ENCODE measurements at places on chromosomes 4 and X.

DNA sequence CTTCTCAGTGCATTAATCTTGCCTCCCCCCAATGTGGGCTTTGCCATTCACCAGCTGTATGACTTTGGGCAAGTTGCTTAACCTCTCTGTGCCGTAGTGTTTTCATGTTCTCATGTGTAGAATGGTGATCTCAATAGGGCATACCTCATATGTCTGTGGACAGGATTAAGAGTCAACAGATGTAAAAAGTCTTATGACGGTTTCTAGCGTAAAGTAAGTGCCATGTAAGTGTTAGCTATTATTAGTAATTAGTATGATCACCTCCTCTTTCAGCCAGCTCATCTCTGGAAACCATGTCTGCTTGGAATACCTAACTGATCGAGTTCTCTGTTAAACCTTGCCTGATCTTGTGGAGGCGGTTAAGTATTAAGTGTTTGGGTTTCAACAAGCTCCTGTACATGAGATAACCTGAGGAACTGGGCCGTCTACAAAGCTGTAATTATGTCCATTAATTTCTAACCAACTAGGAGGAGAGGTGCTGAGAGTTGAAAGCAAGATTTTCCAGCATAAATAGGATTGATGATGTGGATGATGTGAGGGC lies 66.3 kb downstream of the TSC22D3 start:
- no peak for DNase-seq

- no peak for DNase-seq
Measured at GRCh38 chr4:6710282-6710681, 617 bp upstream of the MRFAP1L1 start.

GRCh38 chrX:100379388-100379986 lies 30.6 kb downstream of the PCDH19 start:
- no peak for DNase-seq

DNA sequence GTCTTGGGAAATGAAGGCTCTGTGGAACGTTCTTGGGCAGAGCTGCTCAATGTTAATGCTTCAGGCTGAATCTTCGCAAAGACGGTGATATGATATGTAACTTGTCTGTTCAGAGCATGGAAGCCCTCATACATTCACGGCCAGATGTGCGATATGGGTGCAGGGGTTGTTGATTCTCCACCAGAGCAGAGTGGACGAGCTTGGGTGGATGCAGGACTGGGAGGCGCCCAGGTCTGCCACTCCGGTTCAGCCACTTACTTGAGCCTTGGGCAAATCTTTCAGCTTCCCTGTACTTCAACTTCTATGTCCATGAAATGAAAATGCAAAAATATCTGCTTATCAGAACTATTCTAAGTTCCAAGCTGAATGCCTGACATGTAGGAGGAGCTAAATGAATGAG lies 47.4 kb upstream of the MND1 start:
- no peak for DNase-seq

DNA sequence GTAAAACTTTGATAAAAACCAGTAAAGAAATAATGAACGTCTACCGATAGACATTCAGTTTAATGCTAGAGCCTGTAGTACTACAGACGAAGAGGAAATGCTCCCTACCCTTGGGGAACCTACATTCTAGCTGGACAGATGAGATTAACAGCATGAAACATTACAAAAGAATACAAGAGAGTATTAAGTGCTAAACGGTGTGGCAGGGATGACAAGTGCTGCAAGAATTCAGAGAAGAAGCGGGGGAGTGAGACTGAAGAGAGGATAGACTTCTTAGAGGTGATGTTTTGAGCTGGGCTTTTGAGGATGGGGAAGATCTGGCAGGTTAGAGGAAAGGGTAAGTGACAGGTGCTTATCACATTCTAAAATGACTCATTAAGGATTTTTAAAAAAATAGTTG lies 52.6 kb upstream of the ESX1 start:
- DNase-seq = no peak

DNA sequence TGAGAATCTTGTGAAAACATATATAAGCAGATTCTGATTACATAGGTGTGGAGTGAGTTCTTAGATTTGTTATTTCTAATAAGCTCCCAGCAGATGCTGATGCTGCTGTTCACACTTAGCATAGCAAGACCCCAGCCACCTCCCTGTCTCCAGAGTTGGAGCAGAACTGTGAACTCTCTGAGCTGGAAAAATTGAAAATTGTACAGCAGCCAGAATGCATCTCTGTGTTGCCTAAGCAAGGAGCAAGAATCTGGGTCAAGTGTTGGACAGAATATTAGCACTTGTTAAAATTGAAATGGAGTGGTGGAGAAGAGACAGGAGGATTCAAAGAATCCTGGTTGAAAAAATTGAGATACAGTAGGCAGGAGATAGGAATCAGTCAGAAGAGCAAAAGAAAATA lies 146.6 kb upstream of the FAM47C start:
- no peak for DNase-seq

DNA sequence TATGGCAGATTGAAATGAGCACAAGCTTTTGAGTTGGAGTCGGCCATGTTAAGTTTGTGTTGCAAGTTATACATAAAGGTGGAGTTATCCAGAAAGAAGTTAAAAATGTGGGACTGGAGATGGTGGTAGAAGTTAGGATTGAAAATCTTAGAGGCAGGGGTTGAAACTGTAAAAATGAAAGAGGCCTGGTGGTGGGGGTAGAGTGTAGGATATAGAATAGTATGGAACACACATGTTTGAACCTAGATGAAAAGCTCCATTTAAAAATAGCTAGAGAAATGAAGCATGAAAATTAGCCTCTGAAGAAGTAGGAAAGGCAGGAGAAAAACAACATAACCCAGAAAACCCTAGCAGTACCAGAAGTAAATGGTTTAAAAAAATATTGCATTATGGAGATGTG lies 131.8 kb upstream of the ENPEP start:
- no peak for DNase-seq

GRCh38 chrX:153877571-153878261 lies 8.3 kb downstream of the L1CAM start:
- no peak for DNase-seq

GRCh38 chr4:2792396-2792710 lies 532 bp upstream of the SH3BP2 start:
- DNase-seq = no peak

- no peak for DNase-seq
Measured at GRCh38 chrX:42837747-42838146, 59.8 kb upstream of the PPP1R2C start.

- DNase-seq = no peak
Measured at GRCh38 chrX:57607295-57608187, 15.7 kb downstream of the ZXDB start.

DNA sequence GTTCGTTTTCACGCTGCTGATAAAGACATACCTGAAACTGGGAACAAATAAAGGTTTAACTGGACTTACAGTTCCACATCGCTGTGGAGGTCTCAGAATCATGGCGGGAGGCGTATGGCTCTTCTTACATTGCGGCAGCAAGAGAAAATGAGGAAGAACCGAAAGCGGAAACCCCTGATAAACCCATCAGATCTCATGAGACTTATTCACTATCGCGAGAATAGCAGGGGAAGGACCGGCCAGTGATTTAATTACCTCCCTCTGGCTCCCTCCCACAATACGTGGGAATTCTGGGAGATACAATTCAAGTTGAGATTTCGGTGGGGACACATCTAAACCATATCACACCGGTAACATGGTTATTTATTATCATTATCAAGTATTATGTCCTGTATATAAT lies 2204.5 kb downstream of the ARAP2 start:
- DNase-seq = no peak

- DNase-seq = no peak
Measured at GRCh38 chr4:158462611-158463010, 59.1 kb upstream of the RXFP1 start.

GRCh38 chrX:65755786-65756185 lies 88.3 kb downstream of the MSN start:
- DNase-seq = no peak

DNA sequence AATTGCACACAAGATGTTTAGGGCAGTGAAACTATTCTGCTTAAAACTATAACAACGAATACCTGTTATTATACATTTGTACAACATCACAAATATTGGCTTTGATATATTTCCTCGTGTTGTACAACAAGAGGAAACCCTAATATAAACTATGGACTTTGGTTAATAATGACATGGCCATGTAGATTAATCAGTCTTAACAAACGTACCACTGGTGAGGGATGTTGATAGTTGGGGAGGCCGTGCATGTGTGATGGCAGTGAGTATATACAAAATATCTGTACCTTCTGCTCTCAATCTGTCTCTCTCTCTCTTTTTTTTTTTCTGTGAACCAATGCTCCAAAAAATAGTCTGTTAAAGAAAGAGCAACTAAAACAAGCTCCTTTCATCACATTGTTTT lies 22.2 kb upstream of the HPGD start:
- DNase-seq = no peak

GRCh38 chrX:107470971-107471370 lies 21.5 kb downstream of the FRMPD3 start:
- no peak for DNase-seq

GRCh38 chr4:60847614-60848013 lies 352.5 kb upstream of the ADGRL3 start:
- DNase-seq = no peak

Measured in activated CD4-positive, CD25-positive, alpha-beta regulatory T cell (primary cell).